NCI-H1105 (cell line): ENCODE measurements at places on chromosomes 6 and 20.

GRCh38 chr6:167965592-167966539 is 31.6 kb upstream of the KIF25 start:
- no peak for DNase-seq

GRCh38 chr20:58399926-58400325 is 10.9 kb downstream of the VAPB start:
- no peak for DNase-seq

GRCh38 chr6:109669811-109670210 is 21.2 kb downstream of the AK9 start:
- no peak for DNase-seq

DNA sequence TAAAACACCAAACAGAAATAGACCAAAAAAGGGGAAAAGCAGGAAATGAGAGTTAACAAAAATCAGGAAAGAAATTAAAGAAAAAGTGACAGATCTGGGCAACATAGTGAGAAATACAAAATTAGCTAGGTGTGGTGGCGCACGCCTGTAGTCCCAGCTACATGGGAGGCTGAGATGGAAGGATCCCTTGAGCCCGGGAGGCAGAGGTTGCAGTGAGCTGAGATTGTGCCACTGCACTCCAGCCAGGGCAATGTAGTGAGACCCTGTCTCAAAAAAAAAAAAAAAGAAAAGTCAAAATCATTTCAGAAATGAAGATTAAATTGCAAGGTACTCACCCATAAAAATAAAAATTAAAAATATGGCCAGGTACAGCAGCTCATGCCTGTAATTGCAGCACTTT is 13.0 kb upstream of the GRM4 start:
- no peak for DNase-seq

GRCh38 chr20:58753922-58754551 is 61.4 kb downstream of the NPEPL1 start:
- DNase-seq = no peak

GRCh38 chr20:16926626-16927430 is 178.7 kb downstream of the OTOR start:
- DNase-seq = peak; percentile 69

GRCh38 chr6:84304881-84305280 is 77.4 kb upstream of the CEP162 start:
- DNase-seq = no peak

- no peak for DNase-seq
These were observed 76.5 kb downstream of the QKI start for GRCh38 chr6:163490826-163491577.

- no peak for DNase-seq
These were observed 264.6 kb upstream of the CDYL start for GRCh38 chr6:4511641-4512020.

- DNase-seq = no peak
These were observed 17.7 kb downstream of the SRXN1 start for GRCh38 chr20:635028-635892.

DNA sequence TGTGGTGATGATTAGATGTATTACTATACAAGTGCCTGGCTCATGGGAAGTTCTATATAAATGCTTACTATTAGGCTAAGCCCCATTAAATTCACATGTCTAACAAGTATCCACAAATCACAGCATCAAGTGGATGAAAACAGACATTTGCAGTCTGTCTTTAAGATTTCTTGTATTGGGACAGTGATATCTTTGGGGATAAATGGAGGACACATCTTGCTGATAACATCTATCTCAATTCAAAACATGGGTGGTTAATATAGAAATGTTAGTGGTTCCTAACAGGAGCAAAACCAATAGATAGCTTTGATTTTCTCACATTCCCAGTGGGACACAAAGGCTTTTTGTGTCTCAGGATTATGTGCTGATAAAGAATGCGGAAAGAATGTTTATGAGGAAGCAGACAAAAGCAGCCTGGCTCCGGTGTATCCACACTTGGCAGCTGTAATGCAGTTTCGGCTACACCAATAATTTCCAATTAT is 29.3 kb downstream of the PTPRK start:
- DNase-seq = no peak

GRCh38 chr6:80767808-80768207 is 661.3 kb downstream of the BCKDHB start:
- DNase-seq = no peak

DNA sequence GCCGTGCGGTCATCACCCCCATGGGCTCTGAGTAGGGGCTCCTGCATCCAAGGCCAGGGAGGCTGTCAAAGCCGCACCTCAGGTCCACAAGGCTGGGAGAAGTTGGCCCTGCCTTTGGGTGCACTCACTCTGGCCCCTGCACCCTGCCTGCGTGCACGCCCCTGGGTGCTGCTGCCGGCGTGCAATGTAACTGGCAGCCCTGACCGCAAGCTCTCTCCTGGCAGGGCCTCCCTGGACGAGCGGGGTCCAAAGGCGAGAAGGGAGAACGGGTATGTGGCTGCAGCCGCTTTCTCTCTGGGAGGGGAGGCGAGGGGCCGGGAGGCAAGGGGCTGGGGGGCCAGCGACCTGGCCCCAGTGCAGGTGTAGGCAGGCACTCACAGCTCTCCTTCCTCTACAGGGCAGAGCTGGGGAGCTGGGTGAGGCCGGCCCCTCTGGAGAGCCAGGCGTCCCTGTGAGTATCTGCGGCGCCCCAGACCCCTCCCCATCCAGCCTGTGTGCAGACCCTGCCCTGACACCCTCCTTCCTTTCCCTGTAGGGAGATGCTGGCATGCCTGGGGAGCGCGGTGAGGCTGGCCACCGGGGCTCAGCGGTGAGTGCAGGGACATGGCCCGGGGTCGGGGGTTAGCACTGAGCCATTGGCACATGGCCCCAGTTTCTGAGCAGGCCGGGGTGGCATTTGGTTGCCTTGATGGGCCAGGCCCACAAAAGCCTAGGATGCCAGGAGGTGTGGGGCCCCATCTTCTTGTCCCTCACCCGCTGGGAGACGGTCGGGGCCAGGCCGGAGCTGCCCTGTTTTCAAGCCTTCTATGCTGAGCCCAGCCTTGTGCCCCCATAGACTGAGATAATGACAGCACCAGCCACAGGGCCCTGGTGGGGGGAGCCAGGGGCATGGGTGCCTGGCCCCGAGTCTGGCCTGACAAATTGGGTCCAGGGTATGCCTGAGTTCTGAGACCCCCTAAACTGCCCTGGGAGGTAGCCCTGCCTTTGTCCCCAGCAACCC is 12.7 kb downstream of the COL9A3 start:
- DNase-seq = no peak

GRCh38 chr20:33676121-33676520 is 1.9 kb upstream of the NECAB3 start:
- DNase-seq = no peak

DNA sequence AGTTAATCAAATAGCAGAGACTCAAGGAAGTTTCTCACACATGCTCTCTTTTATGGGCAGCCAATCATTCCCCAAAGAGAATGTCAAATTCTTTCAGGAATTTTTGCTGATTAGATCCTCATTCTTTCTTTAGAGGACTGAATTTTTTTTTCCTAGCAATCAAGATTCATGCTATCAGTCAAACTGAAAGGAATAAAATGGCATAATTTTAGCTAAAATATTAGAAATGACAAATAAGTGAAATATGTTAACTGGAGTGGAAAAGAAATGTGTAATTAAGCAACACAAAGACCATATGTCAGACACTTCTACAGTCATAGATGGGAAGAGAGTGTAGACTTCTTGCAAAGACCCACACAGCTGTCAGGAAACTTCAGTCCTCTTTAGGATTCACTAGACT is 242.3 kb upstream of the RNF217 start:
- DNase-seq = no peak

GRCh38 chr6:144922120-144922722 is 637.1 kb downstream of the UTRN start:
- no peak for DNase-seq

DNA sequence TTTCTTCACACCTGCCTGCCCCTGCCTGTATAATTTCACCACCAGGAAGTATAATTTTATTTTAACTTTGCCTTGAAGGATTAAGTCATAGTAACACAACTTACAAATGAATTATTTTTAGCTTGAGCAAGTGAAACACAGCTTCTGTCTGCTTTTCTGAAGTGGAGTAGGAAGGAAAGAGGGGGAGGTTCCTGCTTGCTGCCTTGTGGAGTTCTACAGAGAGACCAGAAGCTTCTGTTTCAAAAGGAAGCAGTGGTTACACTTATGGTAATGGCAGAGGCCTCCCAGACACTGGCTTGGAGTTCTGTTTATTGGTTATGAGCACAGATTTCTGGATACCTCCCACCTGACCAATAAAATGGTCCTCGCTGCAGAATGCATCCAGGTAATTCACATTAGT is 159.6 kb downstream of the TMEM200A start:
- DNase-seq = no peak

DNA sequence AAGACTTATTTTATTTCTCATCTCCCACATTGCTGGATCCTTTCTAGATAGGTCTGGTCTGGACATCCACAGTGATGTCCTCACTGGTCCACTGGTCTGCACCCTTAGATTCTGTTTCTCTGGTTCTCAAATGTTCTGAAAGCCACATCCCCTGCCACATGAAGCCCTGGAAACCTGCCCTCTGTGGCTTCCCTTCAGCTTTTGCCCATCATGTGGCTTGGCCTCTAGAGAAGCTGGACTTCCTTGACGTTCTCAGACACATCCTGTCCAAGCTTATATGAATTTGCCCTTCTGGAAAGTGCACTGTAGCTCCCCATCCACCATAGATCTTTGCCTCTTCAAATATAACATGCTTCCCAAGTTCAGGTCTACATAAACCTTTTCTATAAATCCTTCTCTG is 18.5 kb downstream of the CST4 start:
- DNase-seq = no peak

DNA sequence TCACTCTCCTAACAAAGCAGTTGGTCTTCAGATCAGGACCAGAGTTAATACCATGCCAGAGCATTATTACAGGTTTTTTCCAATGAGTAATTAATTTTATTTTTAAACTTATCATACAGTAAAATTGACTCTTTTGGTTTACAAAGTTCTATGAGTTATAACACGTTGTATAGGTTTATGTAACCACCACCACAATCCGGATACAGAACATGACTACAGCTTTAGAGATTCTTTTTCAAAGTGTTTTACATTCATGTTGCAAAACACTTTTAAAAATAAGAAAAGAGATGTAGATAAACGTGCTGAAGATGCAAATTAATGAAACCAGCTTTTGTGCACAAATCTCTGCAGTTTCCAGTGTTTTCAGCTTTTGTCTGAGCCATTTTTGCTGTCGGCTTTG is 1.5 kb upstream of the TPBG start:
- no peak for DNase-seq

- no peak for DNase-seq
These were observed 327.7 kb downstream of the CDC5L start for GRCh38 chr6:44715188-44715587.

- DNase-seq = no peak
These were observed 3.9 kb upstream of the LAMA5 start for GRCh38 chr20:62370807-62371587.

- DNase-seq = no peak
These were observed 258.9 kb downstream of the KIF16B start for GRCh38 chr20:16314320-16314719.

GRCh38 chr20:8367689-8368088 is 235.6 kb downstream of the PLCB1 start:
- DNase-seq = no peak

DNA sequence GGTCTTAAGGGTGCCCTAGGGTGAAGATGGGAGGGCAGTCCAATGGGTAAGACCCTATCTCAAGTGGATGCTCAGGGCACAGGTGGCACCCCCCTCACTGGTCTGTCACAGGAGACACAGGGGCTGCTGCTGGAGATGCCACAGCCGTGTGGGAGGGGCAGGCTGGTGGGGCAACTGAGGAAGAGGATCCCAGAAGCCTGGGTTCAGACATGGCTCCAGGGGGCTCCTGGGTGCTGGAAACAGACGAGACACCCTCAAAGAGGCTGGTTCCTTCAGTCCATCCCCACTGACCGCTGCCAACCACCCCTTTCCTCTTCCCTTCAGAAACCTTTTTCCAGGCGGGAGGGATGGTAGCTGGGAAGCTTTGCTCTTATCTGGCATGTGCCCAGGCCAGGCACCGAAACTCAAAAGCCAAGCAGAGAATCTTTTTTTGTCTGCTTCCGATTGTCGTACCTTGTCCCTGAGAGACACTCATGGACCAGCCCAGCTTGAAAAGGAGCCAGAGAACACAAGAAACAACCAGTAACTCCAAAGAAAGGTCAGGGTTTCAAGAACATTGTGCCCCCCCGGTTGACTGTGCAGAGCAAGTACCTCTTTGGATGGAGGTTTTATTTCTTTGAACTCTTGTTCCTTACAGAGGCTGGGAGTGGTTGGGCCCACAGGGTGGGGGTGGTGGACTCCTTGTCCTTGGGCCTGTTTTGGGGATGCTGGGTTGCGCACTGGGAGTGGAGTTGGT is 28.5 kb upstream of the EMILIN3 start:
- DNase-seq = no peak

DNA sequence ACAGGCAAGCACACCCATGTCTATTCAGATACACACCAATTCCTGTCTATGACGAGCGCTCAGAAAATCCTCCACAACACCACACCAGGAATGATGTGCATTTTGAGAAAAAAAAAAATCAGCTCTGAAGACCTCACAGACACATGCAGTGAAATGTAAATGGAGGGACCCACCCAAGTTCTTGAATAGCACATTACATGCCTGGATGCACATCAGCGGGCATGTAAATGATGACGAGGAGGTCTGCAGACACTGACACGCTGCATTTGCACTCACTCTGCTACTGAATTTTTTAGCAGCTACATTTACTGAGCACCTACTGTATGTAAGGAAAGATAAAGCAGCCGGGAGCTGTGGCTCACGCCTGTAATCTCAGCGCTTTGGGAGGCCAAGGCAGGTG is 14.7 kb downstream of the NRSN2 start:
- DNase-seq = no peak

GRCh38 chr6:36285187-36285671 is 15.4 kb downstream of the PNPLA1 start:
- no peak for DNase-seq

GRCh38 chr6:19492636-19493405 is 344.3 kb upstream of the ID4 start:
- no peak for DNase-seq

DNA sequence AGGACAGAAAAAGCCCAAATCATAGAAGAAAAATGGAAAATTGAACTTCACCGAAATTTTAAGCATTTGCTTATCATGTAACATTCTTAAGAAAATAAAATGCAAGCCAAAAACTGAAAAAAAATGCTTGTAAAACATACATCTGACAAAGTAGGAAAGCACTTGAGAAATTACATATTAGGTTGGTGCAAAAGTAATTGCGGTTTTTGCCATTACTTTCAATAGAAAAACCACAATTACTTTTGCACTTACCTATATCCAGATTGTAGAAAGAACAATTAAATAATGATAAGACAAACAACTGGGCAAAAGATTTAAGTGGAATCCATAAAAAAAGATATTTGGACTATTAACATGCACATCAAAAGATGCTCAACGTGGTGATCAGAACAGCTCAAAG is 146.2 kb downstream of the TBXT start:
- no peak for DNase-seq

GRCh38 chr6:1110941-1111349 is 201.0 kb upstream of the FOXQ1 start:
- no peak for DNase-seq

DNA sequence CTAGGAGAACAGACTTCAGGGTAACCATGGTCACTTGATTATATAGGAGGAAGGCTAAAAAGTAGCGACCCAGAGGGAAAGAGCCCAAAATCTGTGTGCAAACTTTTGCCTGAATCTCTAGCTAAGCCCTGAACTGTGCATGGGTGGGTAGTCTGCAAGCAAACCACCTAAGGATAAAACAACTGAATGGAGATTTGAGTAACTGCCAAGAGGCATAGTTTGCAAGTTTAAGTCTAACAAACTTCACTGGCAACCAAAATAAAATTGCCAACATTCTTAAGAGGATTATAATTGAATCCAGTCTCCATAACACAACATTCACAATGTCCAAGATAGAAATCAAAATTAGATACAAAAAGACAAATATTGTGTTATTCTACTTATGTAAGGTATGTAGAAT is 192.0 kb upstream of the PLN start:
- DNase-seq = no peak
